Immature natural killer cell (primary cell): ENCODE measurements at places on chromosomes 7 and 10. TPM values are rescaled to one million over a fixed set of nuclear protein-coding genes. Genes with fewer than 3 reads are reported as not detected.

DNA sequence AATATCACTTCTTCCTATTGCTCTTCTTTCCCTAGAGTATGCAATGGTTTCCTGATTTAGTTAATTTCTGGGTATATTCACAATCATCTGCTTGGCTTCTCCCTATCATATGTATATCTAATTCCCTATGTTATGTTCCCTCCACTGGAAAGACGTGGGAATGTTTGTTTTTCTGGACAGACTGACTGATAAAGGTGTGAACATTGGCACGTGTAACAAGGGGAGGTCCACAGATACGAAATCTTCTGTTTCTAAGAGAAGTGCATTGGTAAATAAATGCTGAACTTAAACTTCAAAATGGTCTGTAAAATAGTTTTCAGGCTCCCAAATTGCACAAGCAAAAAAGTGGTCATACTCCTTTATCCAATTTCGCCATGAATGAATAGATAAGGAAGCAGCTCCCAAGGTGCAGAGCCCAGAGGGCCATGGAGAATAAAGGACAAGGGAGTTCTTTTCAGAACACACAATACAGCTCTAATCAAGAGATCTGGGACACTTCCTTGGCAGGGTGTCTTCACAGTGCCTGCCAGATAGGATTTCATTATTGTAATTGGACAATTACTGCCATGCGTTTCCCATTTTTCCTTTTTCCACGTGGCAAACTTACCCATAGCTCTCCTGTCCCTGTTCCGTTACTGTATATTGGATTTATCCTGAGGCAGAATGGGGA lies 141.9 kb downstream of the RNF133 start:
- no peak for DNase-seq

- DNase-seq: no peak
Measured at GRCh38 chr10:772227-772637, 82.8 kb upstream of the DIP2C start.

Gene SEC31B
- polyA plus RNA-seq: 0.18 TPM

Gene ADAM12
- polyA plus RNA-seq: not detected

Gene NXPH1
- not detected for polyA plus RNA-seq
